ENCODE measurements at places on chromosomes 12 and 14.
A peak's percentile ranks its signal among the peaks of the same experiment; 100 is the strongest.

- DNase-seq = peak; percentile 69
Observed at GRCh38 chr14:103483600-103483999, 39.0 kb downstream of the CKB start.

- DNase-seq = no peak
Observed at GRCh38 chr14:76121089-76121748, 30.5 kb upstream of the GPATCH2L start.

DNA sequence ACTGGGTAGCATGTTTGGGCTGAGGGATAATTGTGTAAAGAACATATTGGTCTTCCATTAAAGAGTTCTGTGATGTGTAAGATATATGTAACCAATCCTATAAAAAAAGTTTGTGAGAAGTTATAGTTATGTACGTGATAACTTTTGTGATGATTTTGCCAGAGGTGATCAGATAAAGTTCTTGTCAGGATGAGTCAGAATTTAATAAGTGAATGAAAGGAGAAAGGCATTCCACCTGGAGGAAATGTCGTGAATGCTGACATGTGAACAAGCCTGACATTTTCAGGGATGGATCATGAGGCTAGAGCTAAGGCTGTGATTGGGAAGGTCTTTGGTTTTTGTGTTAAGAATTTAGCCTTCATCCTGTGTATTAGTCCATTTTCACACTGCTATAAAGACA lies 241.5 kb downstream of the SNAPC1 start:
- no peak for DNase-seq

DNA sequence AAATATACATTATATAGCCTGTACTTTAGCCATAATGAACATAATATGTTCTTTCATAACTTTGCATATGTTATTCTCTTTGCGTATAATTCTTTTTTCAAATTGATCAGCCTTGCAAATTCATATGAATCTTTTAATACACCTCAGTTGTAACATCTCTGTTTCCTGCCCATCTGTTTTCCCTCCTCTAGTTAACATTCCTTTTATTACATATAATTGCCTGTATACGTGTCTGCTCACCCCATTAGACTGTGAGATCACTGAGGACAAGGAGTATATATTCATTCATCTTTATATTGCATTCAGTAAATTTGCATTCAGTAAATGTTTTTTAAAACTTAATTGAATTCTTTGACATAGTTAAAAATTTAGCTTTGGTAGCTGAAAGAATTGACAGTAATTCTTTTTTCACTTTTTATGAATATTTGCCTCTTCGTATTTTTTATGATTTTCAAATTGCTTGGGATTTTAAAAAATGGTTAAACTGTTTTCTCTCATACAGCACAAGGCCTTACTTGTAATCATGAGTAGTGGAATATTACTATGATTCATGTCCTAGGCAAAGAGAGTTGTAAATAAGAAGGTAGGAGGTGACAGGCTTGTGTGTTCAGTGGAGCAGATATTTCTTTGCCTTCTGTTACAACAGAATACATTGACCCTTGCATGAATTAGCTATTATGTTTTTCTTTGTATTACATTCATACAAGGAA lies 32.8 kb upstream of the KLHL42 start:
- DNase-seq = no peak

DNA sequence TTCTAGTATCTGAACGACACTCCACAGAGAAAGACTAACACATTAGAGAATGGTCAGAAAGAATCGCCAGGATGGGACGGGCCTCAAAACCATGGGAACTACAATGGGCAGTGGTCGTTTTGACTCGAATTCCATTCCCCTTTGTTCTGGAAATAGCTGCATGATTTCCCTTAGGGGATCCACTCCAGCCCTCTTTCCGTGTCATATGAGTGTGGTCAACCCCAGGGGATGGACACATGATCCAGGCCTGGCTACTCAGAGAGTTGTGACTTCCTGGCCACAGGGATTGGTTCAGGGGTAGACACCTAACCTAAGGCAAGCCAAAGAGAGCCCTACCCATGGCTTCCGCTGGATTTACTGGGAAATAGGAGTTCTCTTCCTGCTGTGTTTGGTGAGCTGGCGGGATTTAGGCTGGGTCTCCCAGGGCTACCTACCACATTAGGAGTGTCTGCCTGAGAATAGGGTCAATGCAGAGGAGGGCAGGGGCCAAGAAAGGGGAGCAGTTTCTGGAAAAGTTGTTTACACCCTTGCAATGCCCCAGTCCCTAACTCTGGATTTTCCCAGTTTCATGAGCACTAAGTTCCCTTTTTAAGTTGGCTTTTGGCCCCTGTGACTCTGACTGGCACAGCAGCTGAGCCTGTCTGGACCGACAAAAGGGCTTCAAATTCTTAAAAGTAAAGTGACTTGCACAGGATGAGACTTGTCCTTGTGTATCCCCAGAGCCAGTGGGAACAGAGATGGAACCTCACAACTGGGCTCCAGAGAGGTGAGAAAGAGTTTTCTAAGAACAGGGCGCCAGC lies 28.1 kb upstream of the GPATCH2L start:
- no peak for DNase-seq

- DNase-seq = no peak
Observed at GRCh38 chr14:103151270-103151945, 28.1 kb downstream of the TNFAIP2 start.

- peak; percentile 50 for DNase-seq
Observed at GRCh38 chr14:73903028-73903427, 16.4 kb downstream of the ZNF410 start.

GRCh38 chr12:88251798-88252197 lies 109.7 kb downstream of the TMTC3 start:
- DNase-seq = no peak

DNA sequence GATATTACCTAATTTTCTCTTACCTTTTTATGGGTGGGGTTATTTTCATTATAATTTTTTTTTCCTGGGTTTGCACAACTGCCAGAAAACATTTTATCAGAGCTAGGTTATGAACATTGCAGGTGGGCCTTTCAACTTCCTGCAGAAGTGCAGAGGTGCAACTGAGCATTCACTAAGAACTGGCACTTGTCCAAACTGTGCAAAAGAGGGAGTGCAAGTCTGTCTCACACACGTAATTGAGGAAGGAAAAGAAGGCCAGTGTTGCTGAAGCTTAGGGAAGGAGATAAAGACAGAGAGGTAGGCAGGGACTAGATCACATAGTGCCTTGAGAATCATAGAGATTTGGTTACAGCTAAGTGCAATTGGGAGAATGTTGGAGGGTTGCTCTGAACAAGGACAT lies 14.1 kb upstream of the AMN1 start:
- DNase-seq = no peak

- DNase-seq = no peak
Observed at GRCh38 chr12:132546647-132547046, 56.7 kb downstream of the FBRSL1 start.

- DNase-seq = no peak
Observed at GRCh38 chr12:52848661-52849255, at the start of gene KRT78. Gene KRT78 (minus strand): TSS chr12:52848994. CDS start chr12:52848930, 64 bp downstream.

DNA sequence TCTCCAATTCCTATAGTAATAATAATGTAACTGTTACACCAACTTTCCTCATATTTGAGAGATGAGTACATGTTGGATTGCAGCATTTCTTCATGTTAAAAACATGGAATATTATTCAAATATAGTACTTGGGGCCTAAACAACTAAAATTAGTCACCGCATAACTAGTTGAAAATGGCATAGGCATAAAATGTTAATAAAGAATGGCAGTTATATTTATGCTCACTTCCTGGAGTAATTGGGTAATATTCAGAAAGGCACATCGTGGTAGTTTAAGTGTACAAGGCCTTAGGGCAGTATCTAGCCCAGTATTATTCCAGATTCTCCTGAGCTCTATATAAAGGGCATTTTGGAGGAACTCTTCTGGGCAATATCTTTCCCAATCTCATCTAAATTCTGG lies 46.0 kb downstream of the ERGIC2 start:
- peak; percentile 41 for DNase-seq

- no peak for DNase-seq
Observed at GRCh38 chr12:51811203-51812202, 37.0 kb downstream of the FIGNL2 start.

- DNase-seq = no peak
Observed at GRCh38 chr14:46686652-46687051, 35.1 kb upstream of the RPL10L start.

GRCh38 chr14:95260537-95261361 lies 59.0 kb downstream of the CLMN start:
- DNase-seq = no peak

Data from EH (cell line).